ENCODE measurements at places on chromosomes 4 and X.

DNA sequence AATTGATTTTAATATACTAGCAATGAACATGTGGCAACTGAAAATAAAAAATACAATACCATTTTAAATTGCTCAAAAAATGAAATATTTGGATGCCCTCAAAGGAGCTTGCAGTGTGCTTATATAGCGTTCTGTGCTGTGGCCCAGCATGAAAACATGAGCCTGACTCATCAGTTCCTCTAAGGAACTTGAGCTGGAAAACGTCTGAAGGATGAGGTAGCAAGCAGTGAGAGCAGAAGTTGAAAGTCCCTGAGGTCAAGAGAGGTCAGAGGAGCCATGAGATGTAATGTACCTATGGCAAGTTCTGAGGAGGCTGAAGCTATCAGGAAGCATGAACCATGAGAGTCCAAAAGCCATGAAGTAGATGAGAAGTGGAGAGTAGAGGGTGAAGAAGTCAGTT, 59.7 kb downstream of the HMGB3 start:
- no peak for DNase-seq

DNA sequence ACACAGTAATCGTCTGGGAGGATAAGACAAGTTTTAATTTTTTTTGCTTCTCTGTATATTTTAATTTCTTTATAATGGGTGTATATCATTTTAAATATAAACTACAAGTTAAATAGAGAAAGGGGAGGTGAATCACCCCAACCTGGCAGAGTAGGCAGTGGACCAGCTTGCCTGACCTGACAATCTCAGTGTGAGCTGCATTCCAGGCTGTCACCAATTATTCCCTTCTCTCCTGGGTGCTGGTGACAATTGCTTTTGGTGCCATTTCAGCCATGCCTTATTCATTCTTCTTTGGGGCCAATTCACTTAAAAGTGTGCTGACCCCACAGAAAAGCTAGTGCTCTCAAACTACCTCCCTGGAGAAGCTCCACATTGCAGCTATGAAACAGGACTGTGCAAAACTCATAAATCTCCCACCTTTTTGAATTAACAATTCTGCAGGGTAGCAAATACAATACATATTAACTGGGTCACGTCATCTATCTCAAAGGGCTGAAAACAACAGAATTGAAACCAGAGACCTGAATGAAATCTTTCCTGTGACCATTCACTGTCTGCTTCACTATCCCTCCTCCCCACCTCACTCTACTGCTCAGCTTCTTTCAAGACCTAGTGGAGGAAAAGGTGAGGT, 359.0 kb downstream of the HS3ST1 start:
- DNase-seq: no peak

DNA sequence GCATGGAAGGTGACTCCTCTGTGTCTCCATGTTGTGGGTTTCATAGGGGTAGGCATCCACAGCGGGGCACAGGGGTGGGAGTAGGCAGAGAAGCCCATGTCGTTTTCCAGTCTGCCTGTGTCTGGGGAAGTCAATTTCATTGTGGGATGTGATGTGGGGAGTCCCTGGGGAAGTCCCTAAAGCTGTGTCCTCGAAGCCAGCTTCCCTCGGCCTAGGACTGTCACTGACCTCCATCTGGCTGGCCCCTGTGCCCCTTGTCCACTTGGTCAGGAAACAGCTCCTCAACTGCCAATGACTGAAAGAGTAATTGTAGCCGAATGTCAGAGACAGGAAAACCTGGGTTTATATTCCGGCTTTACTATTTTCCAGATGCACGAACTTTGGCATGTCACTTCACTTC, 109.6 kb downstream of the DRD5 start:
- DNase-seq: no peak

DNA sequence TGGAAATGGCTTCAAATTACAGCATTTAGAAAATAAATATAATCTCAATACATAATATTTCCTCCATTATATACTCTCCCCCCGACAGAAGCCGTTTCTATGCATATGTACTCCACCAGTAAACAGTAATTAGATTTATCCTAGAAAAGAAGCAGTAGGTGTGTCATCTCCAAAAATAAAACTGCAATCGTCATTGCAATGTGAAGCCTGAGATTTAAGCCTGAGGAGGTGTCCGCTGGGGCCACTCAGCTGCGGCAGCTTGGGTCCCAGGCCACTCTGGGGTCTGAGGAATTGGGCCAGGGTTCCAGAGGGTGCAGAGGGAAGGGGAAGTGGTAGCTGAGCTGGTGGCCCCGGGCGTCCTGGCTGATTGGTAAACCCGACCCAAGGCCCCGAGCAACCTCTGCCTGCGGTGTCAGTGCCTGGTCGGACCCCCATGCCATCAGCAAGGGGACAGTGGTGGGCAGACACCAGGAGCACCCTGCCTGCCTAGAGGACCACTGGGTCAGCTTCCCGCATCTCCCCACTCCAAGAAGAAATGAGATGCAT, 7.8 kb upstream of the MXD4 start:
- DNase-seq: no peak

DNA sequence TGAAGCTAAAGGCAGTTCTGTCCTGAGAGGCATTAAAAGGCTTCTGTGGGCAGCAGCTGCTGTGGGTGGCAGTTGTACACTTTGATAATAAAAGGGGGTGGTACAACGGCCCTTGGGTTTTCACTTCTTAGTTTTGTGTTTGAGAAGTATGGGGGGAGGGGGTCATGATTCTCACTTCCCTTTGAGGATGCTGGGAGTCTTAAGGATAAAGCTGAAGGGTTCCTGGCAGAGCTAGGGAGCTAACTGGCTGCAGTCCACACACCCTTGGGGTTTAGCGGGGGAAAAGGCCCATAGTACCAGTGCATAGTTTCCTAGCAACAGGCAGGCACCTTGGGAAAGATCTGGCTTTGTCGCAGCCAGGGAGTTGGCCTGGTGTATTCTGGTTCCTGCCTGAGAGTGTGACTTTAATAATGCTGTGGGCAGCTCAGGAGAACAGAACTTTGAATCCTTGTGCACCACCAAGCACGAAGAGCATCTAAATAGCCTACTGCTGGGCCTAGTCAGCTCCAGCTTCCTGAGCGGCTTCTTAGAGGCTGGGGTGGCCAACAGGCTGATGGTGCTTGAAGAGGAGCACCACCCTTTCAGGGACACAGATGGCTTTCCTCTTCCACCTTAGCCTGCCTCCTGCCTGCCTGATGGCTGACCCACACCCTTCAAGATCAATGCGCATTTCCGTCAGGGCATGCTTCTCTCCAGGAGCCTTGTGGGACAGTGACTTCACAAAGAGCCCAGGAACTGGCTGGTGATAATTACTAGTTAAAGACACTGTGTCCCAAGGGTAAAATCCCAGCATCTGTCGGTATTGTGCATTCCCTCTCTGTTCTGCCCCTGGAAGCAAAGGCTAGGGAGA, 12.5 kb downstream of the ZBTB33 start:
- no peak for DNase-seq

DNA sequence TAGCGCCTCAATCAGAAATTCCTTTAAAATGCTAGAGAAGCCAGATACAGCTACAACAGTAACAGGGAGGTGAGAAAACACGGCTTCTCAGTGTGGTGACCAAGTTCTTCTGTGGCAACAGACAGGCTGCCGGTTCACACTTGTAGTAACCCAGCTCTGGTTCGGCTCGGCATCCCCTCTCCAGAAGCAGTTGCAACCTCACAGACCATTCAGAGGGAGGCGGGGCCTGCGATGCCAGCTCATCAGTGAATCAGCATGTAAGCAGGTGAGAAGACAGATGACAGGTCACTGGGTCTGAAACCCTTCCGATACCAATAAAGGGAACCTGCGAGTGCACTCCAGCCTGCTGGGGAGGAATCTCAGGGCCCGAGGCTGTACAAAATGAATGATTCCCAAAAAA, 251.0 kb downstream of the KCNIP4 start:
- no peak for DNase-seq

DNA sequence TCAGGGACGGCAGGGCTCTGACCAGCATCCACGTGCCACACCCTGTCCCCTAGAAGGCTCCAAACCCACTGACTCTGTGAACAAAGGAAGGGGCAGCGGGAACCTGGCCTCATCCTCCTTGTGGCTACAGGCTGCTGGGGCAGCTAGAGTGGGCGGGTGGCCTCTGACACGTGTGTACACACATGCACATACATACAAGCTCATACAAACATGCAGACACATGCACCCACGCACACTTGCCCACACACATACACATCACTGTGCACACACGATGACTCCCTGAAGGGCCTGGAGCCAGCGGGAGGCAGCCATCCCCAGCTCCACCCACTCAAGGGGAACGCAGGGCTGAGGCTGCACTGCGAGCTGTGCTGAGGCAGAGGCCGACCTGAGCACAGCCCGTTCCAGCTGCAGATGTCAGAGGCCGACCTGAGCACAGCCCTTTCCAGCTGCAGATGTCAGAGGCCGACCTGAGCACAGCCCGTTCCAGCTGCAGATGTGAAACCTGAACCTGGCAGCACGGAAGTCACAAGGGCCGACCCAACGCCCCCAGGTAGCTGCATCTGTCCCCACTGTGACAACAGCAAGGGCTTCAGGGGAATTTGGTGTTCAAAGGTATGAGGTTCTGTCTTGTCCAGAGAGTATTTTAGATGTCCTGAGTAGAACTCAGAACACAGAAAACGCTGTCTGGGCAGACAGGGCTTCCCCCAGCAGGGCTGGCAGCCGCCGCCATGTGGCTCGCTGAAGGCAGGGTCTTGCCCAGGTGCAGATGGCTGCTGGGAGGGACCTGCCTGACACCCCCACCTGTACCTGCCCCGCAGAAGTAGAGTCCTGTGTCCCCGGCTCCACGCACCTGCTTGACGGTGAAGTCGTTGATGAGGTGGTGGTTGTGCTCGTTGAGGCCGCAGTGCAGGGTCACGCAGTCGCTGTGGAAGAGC, 33.5 kb downstream of the CTBP1 start:
- no peak for DNase-seq

- DNase-seq: no peak
Observed at GRCh38 chr4:160562661-160563060, 1459.8 kb downstream of the RAPGEF2 start.

DNA sequence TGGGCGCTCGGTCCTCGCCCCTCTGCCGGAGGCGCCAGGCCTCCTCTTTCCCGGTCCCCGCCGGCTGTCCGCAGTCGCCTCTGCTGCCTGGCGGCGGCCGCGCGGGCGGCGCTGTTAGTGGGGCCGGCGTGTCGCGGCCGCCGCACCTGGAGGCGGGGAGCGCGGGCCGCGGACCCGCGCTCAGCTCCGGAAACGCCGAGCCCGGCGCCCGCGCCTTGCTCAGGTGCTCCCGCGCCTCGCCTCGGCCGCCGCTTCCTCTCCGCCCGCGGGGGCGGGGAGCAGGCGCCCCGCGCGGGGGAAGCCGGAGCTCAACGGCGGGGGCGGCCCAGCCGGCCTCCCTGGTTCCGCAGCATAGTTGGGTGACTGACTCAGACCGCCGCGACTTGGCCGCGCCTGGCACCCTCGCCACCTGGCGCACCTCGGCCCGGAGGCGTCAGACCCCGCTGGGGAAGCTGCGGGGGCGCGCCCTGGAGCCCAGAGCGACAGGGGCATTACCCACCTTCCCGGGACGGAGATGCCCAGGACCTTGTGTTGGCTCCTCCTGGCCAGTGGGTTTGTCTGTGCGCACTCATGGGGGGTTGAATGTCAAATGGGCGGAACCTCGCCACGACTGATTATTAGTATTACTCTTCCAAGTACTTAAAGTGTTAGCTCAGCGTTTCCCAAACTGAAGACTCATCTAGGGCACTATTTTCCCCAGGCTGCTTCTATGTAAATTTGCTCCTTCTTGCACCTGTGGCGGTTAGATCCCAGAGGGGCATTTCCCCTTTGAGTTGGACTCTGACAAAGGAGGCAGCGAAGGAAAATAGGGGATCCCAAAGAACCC, at the start of gene ARAP2:
Gene ARAP2 (minus strand): TSS at position 258 of the 826 bp plus-strand sequence. CDS start 15,028 bp downstream, outside the sequence.
- DNase-seq: no peak

GRCh38 chrX:47664737-47665136, 5.8 kb upstream of the UXT start:
- DNase-seq: no peak

- DNase-seq: peak; percentile 50
Observed at GRCh38 chrX:2967998-2968909, 38.1 kb upstream of the ARSH start.

GRCh38 chr4:34964613-34965012, 1279.7 kb downstream of the ARAP2 start:
- no peak for DNase-seq

GRCh38 chr4:174828845-174829701, at the start of gene GLRA3:
TSS of gene GLRA3 (minus strand) at chr4:174829247. CDS start at chr4:174828811, 436 bp downstream.
- DNase-seq: no peak

GRCh38 chr4:73721435-73721834, 18.9 kb upstream of the CXCL8 start:
- DNase-seq: peak; percentile 92

DNA sequence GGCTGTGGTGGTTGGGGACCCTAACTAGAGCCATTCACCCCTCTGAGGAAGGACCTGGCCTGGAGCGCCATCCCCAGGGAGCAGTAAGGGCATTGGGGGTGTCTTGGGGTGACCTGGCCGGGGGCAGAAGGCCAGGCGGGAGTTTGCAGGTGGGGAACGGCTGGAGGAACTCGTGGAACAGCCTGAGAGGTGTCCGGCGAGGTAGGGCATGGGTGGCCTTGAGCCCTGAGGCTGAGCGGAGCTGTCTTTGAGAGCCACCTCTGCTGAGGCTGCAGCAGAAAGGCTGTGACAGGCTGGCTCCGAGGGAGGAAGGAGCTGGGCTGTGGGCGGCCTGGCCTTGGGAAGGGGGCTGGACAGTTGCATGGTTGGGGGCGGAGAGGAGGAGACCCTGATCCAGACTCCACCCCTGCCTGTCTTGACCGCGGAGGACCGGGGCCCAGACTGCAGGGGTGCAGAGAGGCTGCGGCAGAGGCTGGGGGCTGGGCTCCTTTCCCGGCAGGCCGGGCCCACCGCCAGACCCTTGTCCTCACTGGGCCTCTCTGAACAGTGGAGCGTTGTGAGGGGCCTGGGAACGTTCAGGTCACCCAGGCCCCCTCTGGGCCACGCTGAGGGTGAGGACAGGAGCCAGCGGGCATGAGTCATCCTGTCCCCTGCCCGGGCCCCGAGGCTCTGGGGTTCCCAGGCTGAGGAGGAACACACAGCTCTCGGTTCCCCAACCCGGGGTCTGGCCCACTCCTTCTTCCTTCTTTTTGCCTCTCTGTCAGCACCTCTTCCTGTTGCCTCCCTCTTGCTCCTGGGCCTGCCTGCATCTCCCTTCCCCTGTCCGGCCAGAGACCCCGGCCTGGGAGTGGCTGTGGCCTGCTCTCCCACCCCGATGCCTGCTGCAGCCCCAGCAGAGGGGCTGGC, 8.1 kb downstream of the SH3BP2 start:
- peak; percentile 44 for DNase-seq

- no peak for DNase-seq
Observed at GRCh38 chr4:141890279-141890678, 253.9 kb downstream of the IL15 start.

DNA sequence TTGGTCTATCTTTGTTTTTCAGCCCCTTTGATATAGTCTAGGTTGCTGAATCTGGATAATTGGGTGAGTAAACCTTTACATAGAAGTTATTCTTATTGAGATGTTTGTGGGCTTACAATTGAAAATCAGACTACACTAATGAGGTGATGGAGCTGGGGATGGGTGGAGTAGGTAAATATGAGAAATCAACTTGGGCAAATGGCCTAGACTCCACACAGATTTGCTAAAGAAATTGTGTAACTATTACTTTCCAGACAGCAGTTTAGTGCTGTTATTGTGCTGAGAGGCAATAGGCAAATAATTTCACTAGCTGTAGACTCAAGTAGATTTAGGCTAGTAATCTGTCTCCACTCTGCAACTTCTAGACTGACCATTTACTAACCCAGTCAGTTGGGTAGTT, 8.2 kb downstream of the DIAPH2 start:
- peak; percentile 31 for DNase-seq
